Kidney epithelial cell (primary cell): ENCODE measurements at places on chromosomes 3 and 15. TPM values are rescaled to one million over a fixed set of nuclear protein-coding genes. Genes with fewer than 3 reads are reported as not detected.

Gene TUSC7
- total RNA-seq, result not detected in 2 replicates

GRCh38 chr3:196654735-196655090, 15.2 kb downstream of the NRROS start:
- DNase-seq, result peak; percentile 82

Gene ITIH3
- not detected in 2 replicates for total RNA-seq

- DNase-seq, result no peak
Measured at GRCh38 chr3:157631478-157631877, 128.3 kb upstream of the VEPH1 start.

DNA sequence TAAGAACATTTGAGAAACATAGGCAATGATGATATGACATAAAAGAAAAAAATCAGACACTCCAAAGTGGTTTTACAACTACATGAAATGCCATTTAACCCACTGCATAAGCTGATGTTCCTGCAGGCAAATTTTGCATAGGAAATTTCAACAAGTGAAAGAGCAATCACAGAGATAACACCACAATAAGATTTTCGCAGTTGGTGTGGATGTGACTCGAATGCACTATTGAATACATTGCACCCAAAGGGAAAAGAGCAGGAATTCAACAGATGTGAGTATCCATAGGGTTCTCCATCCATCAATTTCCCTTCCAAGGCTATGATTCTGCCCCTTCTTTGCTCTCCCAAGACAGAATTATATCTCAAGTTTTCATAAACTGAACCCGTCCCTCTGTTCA, 456.1 kb downstream of the RAP2B start:
- no peak for DNase-seq

DNA sequence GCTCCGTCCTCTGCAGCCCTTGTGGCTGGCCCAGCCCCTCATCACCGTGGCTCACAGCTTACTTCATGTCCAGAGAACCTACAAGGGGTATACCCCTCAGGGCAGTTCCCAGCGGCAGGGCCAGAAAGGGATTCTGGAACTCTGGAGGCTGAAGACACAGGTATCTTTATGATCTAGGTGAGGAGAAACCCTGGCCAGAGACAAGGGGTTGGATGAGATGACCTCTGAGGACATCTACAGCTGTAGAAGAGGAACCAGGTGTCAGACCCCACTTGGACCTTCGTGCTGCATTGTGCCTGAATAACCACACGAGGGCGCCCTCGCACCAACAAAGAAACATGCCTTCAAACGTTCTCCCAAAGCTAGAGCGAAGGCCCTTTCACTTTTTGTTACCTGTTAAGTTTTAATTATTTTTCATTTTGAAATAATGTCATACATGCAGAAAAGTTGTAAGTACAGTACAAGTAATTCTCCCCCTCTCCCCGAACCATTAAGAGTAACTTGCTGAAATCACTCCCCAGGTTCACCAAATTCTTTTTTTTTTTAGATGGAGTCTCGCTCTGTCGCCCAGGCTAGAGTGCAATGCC, 118.7 kb upstream of the SMAD3 start:
- no peak for DNase-seq

- no peak for DNase-seq
Measured at GRCh38 chr15:51092480-51093040, 2.1 kb downstream of the TNFAIP8L3 start.

GRCh38 chr3:154598166-154598565, 168.2 kb upstream of the GPR149 start:
- DNase-seq, result no peak

Gene HES1
- 45.2 and 50.7 TPM in 2 replicates for total RNA-seq

DNA sequence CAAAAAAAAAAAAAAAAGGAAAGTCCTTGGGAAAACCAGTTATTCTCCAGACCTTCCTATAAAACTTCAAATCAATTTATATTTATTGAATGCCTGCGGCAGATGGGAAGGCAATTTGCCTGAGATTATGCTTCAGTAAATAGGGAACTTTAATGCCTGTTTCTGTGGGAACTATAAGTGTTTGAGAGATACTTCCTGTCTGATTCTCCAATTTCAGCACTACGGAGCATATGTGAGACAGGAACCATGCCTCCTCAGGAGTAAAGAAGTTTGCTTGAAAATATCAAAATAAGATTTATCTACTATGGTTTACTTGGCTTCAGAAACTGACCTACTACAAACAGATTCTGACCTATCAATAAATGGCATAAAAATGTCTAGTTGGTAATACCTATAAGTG, 135.5 kb downstream of the CBLB start:
- no peak for DNase-seq

Gene SLC24A5
- not detected in 2 replicates for total RNA-seq

DNA sequence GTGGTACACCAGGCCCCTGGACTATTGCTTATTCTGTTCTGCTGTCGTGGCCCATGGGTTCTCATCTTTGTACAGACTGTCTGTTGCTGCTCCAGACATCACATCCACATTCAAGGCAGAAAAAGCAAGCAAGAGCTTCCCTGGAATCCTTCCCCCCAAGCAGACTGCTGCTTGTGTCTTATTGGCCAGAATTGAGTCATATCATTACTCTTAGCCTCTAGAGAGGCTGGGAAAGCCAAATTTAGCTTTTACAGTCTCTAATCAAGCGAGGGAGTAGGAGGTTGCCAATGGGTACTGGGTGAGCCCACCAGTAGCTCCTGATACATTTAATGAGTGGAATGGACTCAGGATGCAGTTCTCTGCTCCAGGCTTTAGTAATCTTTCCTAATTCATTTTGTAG, 39.4 kb downstream of the RAB6B start:
- DNase-seq, result no peak

GRCh38 chr3:66053550-66054094, 14.9 kb upstream of the MAGI1 start:
- no peak for DNase-seq

DNA sequence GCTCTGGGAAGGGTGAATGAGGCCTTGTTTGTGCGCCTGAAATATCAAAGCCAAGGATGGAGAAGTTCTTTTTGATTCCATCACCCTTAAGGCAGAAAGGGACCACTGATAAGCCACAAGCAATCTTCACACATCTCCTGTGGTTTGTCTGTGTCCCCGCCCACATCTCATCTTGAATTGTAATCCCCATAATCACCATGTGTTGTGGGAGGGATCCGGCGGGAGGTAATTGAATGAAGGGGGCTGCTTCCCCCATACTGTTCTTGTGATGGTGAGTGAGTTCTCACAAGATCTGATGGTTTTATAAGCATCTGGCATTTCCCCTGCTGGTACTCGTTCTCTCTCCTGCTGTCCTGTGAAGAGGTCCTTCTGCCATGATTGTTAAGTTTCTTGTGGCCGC, 329.6 kb upstream of the RGMA start:
- no peak for DNase-seq

Gene LYSMD2
- total RNA-seq, result 7.1 and 7.7 TPM in 2 replicates

DNA sequence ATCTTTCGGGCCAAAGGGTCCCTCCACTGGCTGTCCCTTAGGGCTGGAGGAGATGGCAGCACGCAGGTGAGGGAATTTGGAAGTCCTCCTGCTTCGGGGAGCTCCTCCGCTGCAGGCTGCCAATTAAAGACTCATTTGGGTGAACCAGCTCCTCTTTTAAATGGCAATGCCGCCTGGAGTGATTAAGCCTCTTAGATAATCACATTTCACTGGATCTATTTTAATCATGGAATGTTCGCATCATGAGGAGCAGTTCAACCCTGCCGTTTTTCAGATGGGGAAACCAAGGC, 117.9 kb downstream of the LIPC start:
- DNase-seq, result no peak

Gene MYL3
- total RNA-seq, result 0.54 and 2.7 TPM in 2 replicates

DNA sequence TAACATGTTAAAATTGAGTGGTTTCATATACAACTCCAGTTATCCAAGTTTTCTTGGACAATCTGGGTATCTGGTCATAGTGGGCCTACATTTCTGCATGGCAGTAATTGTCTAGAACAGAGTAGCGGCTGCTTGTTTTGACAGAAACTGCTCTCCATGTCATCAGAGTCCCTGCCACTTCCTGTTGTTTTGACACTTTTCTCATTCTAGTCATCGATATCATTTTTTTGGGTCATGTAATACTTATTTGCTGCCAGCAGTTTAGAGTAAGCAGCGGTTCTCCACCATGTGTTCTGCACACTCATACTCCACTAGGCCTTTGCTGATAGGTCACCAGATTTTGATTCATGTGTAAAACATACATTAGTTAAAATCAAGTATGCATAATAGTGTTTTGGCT, 81.5 kb downstream of the SLC25A26 start:
- DNase-seq, result no peak

Gene TMEM45A
- 10.2 and 10.5 TPM in 2 replicates for total RNA-seq
